Fibroblast of lung (primary cell): ENCODE measurements at places on chromosomes 7 and 10.

GRCh38 chr7:4129481-4130122 is 552.5 kb upstream of the FOXK1 start:
- H3K4me1 ChIP-seq = no peaks in the 10 kb centered on the region
- DNase-seq = no peak
- H3K27me3 ChIP-seq = no peaks in the 10 kb centered on the region
- H3K27ac ChIP-seq = no peak overlapping the region

DNA sequence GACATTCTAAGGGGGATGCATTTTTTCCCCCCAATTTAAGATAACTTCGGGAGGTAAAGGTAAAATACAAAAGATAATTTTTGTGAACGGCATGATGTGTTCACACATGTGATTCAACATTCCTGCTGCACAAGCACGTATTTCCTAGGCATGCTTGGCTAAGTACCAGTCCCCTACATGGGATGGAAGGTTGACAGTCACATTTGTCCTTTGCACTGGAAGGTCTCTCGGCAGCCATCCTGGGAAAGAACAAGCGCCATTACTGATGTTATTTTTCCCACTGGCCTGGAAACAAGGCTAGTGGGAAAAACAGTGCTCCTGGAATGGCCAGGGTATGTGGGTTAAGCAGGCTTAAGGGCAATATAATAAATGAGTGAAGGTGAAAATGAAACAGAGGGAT is 276.2 kb upstream of the AOAH start:
- no peaks in the 10 kb centered on the region for H3K4me1 ChIP-seq
- H3K27ac ChIP-seq = no peak overlapping the region
- no peak overlapping the region for H3K4me3 ChIP-seq
- no peaks in the 10 kb centered on the region for H3K27me3 ChIP-seq

- H3K27me3 ChIP-seq = no peaks in the 10 kb centered on the region
- H3K36me3 ChIP-seq = no peaks in the 10 kb centered on the region
- no peak overlapping the region for H3K4me3 ChIP-seq
- H3K27ac ChIP-seq = no peak overlapping the region
- peaks cover 2% of the 10 kb centered on the region for H3K4me1 ChIP-seq
- DNase-seq = no peak
These were observed 146.2 kb upstream of the SLC26A5 start for GRCh38 chr7:103592187-103592586.

GRCh38 chr7:11831156-11831735 is 752 bp downstream of the THSD7A start:
- no peaks in the 10 kb centered on the region for H3K36me3 ChIP-seq
- DNase-seq = peak; percentile 13
- H3K27me3 ChIP-seq = no peaks in the 10 kb centered on the region
- H3K27ac ChIP-seq = no peak overlapping the region
- peak overlapping the region; percentile 50 for H3K4me3 ChIP-seq
- no peaks in the 10 kb centered on the region for H3K4me1 ChIP-seq

- H3K27me3 ChIP-seq = no peaks in the 10 kb centered on the region
- DNase-seq = peak; percentile 70
- H3K4me3 ChIP-seq = no peak overlapping the region
- H3K36me3 ChIP-seq = no peaks in the 10 kb centered on the region
- H3K4me1 ChIP-seq = no peaks in the 10 kb centered on the region
These were observed 102.1 kb downstream of the POLL start for GRCh38 chr10:101485681-101486554.

DNA sequence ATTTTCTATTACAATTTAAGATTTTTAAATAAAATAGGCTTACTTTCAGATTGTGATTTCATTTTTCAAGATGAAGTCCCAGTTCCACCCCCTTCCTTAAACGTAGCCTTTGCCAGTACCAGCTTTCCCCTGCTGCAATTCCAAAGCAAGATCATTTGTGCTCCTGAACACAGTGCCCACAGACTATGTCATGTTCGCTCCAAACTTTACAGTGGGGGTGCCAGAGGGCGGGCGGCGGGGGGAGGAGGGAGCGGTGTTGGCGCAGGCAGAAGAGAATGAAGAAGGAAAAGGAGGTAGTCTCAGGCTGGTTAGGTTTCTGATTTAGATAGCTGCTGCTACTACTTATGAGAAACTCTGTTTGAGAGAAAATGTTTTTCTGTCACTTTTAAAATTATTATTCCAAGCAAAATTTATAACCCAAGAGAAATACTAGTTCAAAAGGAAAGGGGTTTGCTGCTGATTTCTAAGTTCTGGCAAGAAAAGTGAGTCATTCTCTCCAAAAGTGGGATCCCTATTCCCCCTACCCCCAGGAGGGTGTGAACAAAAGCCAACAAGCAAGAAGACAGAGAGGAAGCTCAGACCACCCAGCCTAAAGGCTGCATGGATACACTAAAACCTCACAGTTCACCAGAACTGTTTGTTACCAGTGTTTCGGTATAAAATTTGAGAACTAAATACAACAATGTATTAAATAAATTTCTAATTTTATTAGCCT is 109.6 kb downstream of the SRPK2 start:
- H3K4me3 ChIP-seq = no peak overlapping the region
- no peaks in the 10 kb centered on the region for H3K27me3 ChIP-seq
- no peak overlapping the region for H3K27ac ChIP-seq
- H3K4me1 ChIP-seq = no peaks in the 10 kb centered on the region

DNA sequence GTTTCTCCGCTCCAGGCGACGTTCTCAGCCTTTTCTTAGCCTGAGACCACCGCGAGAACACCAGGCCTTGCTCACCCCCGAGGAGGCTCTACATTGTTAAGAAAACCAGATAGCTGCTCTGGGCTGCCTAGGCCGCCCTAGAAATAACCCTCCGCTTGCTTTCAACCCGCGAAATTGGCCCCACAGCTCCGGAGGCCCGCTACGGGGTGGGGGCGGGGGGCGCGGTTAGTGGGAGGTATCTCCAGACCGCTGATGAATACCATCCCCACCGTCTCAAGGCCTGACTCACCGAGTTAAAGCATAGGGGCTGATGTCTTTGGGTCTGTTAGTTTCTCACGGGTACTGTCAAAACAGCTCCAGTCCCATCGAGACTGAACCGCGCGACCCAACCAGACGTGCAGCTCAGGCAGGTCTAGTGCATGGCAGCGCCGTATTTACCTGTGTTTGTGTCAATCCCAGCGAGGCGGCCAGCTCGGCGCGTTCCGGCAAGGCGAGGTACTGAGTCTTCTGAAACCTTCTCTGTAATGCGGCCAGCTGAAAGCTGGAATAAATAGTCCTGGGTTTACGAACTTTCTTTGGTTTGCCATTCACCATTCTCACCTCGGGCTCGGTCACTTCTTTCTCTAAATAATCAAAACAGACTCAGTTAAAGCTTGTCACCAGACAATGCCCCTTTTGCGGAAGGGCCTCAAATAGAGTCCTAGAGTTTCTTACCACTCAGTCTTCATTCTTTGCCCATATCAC is 2.7 kb downstream of the DLX5 start:
- no peaks in the 10 kb centered on the region for H3K36me3 ChIP-seq
- no peak overlapping the region for H3K4me3 ChIP-seq
- no peak for DNase-seq
- peaks cover 65% of the 10 kb centered on the region for H3K27me3 ChIP-seq

DNA sequence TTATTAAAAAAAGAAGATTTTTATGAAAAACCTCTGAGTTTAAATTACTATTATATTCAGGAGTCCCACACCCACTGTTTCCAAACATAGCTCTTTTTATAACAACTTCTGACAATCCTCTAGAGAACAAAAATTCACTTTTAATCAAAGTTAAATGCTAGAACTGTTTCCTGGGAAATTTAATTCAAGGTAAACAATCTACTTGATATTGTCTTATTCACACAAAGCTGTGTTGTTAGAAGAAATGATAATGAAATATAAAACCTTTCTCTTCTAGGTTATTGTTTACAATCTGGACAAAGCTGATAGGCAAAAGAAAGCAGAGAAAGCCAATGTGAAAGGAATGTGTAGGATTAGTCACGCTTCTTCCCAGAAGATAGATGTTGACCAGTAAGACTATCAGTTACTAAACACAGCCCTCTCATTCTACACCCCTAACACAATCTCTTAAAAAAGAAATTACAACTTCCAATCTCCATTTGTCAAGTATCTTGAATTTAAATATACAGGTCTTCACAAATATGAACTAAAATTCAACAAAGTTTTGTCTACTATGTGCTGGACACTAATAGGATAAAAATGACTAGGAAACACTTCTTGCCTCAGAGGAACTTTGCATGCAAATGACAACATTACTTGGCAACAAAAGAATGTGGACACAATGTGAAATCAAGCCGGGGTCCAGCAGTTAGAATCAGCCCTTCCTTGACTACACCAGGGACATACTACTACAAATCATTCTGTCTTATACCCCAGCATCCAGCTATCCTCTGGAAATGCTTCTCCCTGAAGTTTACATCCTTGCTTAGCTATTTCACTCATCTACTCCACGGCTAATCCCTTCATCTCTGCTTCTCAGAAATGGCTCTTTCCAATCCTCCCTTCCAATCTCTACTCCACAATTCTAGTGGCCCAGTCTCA is 123.7 kb downstream of the IMMP2L start:
- no peaks in the 10 kb centered on the region for H3K36me3 ChIP-seq
- H3K27me3 ChIP-seq = no peaks in the 10 kb centered on the region
- H3K27ac ChIP-seq = no peak overlapping the region
- H3K4me3 ChIP-seq = no peak overlapping the region

- no peaks in the 10 kb centered on the region for H3K4me1 ChIP-seq
- no peak for DNase-seq
- H3K4me3 ChIP-seq = no peak overlapping the region
- no peaks in the 10 kb centered on the region for H3K27me3 ChIP-seq
- peaks cover 37% of the 10 kb centered on the region for H3K36me3 ChIP-seq
These were observed 111.3 kb downstream of the RGS10 start for GRCh38 chr10:119431034-119431772.

- H3K4me1 ChIP-seq = no peaks in the 10 kb centered on the region
- no peaks in the 10 kb centered on the region for H3K36me3 ChIP-seq
- DNase-seq = peak; percentile 95
- H3K4me3 ChIP-seq = no peak overlapping the region
- H3K27me3 ChIP-seq = peaks cover 4% of the 10 kb centered on the region
These were observed 354.2 kb downstream of the DNAJB6 start for GRCh38 chr7:157690833-157691585.

DNA sequence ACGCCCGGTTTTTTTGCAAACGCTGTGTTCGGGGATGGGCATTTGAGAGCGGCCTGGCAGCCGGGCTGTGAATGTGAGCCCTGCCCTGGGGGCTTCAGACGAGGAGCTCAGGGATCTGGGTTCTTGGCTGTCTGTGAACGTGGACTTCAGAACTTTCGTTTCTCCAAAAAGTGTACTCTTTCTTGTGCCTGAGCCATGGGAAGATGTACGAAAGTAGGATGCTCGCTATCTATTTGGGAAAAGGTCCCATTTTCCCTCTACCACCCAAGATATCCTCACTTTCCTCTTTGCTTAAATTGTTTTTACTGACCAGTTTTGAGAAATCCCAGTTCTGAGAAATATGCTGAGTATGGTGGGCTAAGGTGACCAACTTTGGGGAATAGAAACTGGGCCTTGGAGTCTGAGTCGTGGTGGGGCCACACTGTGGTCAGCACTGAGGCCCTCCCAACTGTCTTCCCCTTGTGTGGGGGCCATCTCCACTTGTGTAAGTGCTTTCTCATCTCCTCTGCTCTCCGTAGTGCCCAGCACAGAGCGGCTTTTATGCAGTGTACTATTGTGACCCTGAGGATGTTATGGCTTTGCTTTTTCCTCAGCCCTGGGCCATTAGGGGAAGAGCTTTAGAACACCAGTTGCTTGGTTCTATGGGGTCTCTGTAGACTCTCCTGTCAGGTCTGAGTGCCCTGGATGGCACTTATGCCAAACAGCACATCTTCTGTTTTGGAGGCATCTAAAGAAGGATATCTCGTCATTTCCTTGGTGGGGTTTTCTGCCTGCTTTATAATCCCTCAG is 918 bp downstream of the DBNL start:
- DNase-seq = no peak
- H3K36me3 ChIP-seq = peaks cover 9% of the 10 kb centered on the region
- peaks cover 5% of the 10 kb centered on the region for H3K4me1 ChIP-seq
- no peaks in the 10 kb centered on the region for H3K27me3 ChIP-seq
- peak overlapping the region; percentile 76 for H3K27ac ChIP-seq
- H3K4me3 ChIP-seq = peak overlapping the region; percentile 95

DNA sequence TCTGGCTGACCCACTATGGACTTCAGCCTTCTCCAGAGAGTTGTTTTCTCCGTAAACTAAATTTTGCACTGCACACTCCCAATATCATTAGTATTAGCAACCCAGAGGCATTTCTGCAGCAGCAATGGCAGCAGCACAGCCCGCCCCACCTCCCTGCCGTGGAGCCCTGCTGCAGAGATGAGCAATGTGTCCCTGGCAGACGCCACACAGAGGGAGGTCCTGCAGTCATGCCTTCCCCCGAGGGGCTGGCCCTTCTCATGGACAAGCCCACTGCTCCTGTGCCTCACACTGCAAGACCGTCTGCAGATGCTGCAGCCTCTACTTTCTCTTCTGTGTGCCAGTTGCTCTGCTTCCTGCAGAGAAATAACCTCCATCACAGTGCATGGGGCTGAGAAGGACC is 393.4 kb upstream of the MKI67 start:
- no peaks in the 10 kb centered on the region for H3K27me3 ChIP-seq
- no peaks in the 10 kb centered on the region for H3K4me1 ChIP-seq
- DNase-seq = no peak
- H3K4me3 ChIP-seq = no peak overlapping the region
- no peaks in the 10 kb centered on the region for H3K36me3 ChIP-seq

DNA sequence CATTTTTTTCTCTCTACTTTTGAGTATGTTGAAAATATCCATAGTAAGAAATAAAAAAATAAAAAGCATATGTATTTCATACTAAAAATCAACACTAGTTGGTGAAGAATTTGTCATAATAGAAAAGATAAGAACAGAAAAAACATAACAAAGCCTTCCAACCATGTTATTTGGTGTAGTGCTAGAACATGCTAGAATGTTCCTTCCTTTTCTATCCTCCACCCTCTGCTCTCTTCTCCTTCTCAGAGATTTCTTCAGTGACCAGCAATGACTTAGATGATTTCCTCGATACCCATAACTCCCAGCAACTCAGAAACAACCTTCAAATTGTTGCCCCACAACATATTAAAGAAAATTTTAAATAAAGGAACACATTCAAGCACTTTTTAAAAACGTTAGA is 2.6 kb downstream of the ZC3HAV1 start:
- no peak overlapping the region for H3K27ac ChIP-seq

- H3K4me1 ChIP-seq = peaks cover 3% of the 10 kb centered on the region
- H3K4me3 ChIP-seq = no peak overlapping the region
- H3K27me3 ChIP-seq = no peaks in the 10 kb centered on the region
- peak; percentile 92 for DNase-seq
These were observed 96.4 kb downstream of the FAS start for GRCh38 chr10:89086801-89087521.

DNA sequence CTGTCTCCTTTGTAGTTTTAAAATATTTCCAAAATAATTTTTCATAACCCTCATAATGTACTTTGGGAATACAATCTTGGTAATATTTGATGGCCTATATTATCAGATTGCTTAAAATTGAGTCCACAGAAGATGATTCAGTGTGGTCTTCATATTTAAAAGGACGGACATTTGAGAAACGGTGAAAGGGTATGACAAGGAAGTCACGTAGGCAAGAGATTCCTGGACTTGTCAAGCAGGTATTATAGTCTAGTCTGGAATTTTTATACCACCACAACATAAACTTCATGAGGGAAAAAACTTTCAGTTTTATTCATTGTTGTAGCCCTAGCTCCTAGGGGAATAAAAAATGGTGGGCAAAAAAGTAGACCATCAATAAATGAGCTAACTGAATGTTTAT is 82.3 kb downstream of the KMT2E start:
- H3K27ac ChIP-seq = no peak overlapping the region
- H3K36me3 ChIP-seq = no peaks in the 10 kb centered on the region
- H3K4me1 ChIP-seq = peaks cover 8% of the 10 kb centered on the region
- no peak for DNase-seq
- no peaks in the 10 kb centered on the region for H3K27me3 ChIP-seq
